ENCODE measurements at places on chromosomes 2 and 18.

GRCh38 chr2:157443795-157444640, at the start of gene CYTIP:
CYTIP (minus strand) TSS chr2:157444089; CDS start chr2:157444020, 69 bp downstream.
- DNase-seq: peak; percentile 62

DNA sequence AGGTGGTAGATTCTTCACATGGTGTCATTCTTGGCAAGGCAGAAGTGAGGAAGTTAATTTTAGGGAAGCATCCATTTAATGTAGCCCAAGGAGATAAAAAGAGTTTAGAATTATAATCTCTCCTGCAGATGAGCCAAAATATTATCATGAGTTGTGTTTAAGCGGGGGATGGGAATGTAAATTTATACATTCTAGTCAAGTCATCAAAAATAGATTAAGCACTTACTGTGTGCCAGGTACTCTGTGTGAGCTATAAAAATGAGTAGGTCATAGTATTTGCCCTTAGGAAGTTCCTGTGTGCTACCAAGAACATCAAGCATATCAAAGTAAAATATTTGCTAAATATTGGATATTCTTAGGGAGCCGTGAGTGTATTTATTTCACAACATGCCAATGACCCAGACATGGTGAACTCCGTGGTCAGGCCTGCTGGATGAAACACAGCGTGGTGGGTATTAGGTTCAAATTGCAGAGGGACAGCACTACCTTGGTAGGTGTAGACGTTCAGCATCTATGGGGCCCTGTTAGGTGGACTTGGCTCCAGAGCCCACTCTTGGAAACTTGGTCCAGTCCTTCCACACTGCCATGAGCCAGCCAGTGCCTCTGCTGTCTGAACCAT, 37.4 kb downstream of the MEIS1 start:
- no peak for DNase-seq

DNA sequence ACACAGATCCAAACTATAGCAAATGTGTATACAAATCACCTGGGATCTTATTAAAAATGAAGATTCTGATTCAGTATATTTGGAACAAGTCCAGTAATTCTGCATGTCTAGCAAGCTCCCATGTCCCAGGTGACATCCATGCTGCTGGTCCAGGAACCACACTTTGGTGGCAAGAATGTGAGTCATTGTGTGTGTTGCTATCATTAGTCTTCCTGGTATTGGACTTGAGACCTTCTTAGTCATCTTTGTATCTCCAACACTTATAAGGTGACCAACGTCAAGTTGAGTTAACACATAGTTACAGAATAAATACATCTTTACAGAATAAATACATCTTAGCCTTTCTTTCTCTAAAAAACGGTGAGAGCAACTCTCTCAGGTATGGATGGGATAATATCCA, 107.9 kb upstream of the NDUFV2 start:
- DNase-seq: no peak

DNA sequence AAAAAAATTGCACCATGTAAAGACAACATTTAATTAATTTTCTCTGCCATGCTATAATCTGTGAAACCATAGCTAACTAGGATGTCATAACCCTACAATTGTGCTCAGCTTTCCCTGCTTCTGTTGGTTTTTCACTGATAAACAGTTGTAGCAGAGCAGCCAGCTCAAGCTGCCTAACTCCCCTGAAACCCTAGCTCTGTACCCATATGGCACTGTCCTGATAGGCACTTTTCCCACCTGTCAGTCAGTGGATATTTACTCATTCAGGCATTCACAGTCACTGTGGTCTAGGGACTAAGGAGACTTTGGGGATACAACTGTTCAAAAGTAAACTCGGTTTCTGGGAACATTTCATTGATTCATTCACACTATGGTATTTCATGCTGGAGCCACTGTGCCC, 407.0 kb downstream of the DSEL start:
- no peak for DNase-seq

DNA sequence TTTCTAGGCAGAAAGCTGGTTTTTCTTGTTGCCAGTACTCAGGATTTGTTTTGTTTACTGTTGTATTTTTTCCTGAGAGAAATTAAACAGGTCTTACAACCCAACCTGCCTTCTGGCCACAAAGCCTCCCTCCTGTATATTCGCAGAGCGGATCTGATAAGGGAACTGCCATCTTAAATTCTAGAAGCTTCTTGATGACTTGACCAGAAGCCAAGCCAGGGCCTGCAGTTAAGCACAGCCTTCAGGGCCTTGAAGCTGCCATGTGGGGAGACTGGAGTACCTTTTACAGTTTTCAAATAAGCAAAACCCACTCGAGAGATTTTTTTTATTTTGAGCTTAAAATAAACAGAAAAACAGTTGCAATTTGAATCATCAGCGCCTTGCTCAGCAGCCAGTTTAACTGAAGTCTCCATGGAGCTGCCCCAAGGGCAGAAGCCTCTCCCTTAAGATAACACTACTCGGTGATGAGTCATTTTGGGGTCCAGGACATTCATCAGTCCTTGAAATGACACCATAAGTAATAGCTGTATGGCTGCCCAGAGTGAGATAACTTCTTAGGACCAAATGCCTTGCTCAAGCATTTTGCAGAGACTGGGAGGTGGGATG, 51.5 kb upstream of the PHLPP1 start:
- DNase-seq: no peak

DNA sequence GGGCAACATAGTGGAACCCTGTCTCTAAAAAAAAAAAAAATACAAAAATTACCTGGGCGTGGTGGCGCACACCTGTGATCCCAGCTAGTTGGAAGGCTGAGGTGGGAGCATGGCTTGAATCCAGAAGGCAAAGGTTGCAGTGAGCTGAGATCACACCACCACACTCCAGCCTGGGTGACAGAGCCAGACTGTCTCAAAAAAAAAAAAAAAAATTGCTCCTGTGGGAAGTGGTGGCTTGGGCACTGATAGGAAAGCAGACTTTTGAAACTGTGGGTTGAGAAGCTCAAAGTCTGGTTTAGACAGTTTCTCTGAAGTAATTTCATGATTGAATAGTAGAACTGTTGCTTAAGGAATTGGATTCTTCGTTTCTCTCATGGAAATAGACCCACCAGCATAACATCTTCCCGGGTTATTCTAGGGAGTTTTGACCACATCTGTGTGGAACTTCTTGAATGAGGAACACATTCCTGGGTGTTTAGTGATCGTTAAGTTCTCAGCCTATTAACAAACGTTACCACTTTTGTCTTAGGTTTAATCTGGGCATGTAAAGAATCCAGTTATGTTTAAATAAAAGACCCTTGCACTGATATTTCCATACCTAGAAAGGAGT, 33.5 kb downstream of the GRHL1 start:
- DNase-seq: no peak

DNA sequence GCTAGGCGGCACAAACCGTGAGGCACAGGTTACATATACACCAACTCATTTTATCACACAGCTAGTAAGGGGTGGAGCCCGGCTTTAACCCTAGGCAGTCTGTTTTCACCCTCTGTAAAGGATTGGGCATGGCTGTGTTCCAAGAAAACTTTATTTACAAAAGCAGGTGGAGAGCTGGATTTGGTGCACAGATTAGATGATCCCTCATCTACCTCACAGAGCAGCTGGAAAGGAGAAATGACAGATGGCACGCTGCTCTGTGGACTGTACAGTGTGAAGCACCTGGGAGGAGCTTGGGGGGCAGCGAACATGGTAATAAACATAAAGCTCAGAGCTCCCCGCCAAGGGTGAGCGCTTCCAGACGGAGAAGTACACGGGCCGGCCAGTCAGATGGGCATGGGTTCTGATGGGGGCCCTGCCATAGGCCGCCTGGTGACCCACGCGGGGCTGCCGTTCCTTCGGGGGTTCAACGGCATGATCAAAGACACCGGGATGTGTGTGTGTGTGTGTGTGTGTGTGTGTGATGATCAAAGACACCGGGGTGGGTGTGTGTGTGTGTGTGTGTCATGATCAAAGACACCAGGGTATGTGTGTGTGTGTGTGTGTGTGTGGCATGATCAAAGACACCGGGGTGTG, 862 bp upstream of the TMEM177 start:
- DNase-seq: no peak

DNA sequence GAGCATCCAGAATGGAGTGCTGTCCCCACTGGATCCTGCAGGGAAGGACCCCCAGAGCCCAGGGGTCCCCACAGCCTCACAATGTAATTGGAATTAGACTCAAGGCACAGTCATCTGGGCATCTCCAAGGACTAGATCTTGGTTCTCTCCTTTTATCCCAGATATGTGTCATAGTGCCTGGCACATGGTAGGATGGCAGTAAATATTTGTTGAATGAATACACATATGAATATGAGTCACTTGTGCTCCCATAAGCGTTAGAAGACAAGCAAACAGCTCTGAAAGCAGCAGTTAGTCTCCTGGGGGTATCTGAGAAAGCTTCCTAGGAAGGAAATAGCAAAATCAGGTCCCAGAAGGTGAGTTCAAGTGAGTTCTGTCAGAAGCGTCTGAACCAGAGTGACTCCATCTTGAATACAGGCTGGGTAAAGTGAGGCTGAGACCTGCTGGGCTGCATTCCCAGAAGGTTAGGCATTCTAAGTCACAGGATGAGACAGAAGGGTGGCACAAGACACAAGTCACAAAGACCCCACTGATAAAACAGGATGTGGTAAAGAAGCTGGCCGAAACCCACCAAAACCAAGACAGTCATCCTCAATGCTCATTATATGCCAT, 234.1 kb upstream of the ID2 start:
- peak; percentile 6 for DNase-seq

DNA sequence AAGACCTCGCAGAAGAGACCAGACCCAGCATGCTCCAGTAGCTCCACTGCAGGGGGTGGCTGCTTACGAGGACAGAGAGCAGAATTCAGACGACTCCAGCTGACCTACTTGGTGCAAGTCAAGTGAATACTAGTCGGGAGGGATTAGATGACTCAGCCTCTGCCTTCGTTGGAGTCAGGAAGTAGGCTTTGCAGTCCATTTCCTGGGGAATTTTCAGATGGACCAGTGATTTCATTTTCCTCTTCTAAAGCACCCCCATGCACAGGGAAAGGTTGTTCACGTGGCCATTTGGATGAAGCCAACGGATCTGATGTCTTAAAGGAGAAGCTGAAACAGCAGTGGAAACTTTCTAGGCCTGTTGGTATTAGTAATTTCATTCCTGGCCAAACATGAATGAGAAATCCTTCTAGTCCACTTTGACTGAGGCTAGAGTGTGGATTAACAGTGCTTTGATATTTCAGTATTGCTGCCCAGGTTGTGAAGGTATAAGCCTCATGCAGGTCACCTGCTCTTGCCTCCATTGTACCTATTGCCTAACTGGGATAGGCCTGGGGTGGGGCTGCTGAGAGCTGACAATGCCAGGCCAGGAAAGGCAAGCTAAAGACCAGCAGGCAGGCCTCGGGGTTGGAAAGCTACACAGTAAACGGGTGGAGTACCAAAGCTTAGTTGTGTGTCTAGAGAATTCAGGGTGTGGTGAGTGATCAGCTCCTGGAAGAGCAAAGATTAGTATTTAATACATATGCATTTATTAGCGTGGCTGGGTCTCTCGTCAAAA, 117.6 kb upstream of the FOSL2 start:
- DNase-seq: no peak

- DNase-seq: no peak
Measured at GRCh38 chr18:68548904-68549870, 165.7 kb downstream of the TMX3 start.

- no peak for DNase-seq
Measured at GRCh38 chr18:27699137-27699536, 477.8 kb downstream of the CDH2 start.

DNA sequence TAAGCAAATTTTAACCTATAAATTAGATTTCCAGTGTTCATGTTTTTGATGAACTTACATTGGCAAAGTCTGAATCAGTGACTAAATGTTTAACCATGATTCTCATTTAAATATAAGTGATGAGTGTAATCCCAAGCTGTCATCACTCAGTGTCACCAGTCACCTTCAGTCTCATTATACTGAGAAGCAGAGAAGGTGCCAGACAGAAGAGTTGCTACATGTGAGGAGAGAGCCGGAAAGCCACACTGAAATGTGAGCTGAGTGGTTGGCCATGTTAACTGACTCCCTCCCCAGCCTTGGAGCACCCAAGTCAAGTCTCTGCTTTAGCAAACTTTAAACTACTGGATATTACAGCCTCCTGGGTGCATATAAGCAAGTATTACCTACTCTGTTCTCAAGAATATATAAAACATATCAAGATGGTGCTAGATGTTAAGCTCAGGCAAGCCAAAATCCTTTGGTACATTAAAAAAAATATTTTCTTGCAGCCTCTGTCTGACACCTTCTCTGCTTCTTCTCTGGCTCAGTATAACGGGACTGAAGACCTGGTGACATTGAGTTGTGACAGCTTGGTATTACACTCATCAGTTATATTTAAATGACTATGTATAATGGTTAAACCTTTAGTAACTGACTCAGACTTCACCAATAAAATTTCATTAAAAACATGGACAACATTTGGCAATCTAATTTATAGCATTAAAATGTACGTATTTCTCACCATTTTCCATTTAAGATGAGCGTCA, 75.8 kb upstream of the MAP3K20 start:
- no peak for DNase-seq

- DNase-seq: no peak
Measured at GRCh38 chr2:24725956-24726355, 67.2 kb downstream of the PTRHD1 start.

DNA sequence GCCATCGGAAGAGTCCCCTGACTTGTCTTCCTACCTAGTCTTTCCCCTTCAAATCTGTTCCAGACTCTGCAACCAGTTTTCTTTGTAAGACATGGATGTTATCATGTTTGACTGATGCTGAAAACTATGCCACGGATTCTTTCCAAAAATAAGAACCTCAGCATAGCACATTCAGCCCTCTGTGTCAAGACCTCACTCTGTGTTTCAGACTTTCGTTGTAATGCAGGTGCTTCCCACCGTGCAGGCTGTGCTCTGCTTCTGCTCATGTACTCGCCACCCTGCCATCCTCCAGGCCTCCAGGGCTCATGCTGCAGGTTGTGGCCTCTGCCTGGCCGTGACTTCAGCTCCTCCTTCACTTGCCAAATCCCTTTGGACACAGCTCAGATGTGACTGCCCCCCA, 347.0 kb upstream of the RAB12 start:
- DNase-seq: no peak

- DNase-seq: no peak
Measured at GRCh38 chr2:136235546-136235945, 117.6 kb upstream of the CXCR4 start.

- no peak for DNase-seq
Measured at GRCh38 chr2:199988151-199988550, 32.8 kb downstream of the MAIP1 start.

DNA sequence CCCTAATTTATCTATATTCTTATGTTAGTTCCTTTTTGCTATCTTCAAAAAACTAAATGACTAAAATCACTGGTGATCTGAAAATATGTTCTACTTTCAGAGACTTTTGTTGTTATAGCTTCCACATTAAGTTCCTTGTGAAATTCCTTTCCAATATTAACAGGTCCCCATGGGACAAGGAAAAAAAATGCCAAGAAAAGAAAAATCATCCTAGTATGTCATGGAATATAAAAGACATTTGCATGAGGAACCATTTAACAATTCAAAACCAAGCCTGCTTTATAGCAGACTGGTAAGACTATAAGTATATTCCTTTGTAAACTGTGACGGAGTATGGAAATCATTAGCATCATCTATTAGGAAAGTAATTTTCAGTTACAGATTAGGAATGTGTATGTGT, 48.1 kb downstream of the COBLL1 start:
- DNase-seq: no peak

GRCh38 chr18:11845654-11846053, 5.6 kb upstream of the CHMP1B start:
- no peak for DNase-seq
